ENCODE measurements at places on chromosomes 4 and X.

GRCh38 chr4:174222266-174222872, 61.1 kb downstream of the FBXO8 start:
- DNase-seq = no peak

DNA sequence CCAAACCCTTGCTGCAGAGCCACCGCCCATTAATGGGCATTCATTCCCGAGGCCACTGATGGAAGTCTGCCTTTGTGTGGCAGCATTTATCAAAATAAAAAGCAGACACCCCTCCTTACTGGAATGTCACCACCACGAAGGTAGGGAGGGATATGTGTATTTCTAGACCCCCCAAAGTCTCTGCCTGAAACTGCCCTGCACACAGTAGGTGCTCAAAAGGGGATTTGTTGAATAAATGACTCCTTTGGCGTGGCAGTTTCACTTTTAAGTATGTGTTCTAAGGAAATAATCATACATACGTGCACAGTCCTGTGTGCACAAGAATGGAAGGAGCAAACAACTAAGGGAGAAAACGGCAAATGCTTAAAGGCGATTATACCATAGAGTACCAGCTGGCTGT, 23.6 kb upstream of the GLOD5 start:
- no peak for DNase-seq

DNA sequence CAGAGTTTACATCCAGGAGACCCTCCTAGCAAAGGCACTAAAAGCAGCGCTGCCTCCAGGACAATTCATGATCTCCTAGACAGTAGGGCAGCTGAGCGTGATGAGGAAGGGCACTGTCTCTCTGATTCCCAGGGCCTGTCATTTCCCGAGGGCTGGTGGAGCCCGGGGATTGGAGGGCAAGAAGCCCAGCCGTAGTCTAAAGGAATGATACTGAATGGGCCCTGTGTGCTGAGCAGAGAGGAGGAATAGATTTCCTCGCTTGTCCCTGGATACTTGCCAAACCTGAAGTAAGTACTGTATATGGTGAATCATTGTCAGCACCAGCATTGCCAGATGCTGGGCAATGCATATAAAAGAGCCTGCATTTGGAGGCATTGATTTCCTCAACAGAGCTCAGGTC, 88.0 kb upstream of the SLITRK2 start:
- DNase-seq = no peak

DNA sequence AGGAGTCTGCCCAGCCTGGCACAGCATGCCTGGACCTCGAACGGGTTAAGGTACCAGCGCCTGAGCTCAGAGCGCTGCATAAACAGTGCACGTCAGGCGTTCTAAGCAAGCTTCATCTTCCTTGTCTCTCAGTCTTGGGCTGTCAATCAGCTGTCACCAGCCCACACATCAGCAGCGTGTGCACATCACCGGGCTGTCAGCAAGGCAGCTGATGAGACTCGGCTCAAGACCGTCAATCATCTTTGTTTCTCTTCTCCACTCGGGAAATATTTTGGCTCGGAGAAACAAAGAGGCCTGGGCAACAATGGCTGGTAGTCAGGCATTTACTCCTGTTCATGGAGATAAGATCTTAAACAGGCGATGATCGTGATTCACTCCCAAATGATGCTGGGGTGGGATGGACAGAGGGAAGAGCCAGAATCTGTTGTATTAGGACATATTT, 141.3 kb downstream of the LDB2 start:
- no peak for DNase-seq

- no peak for DNase-seq
Observed at GRCh38 chr4:7037425-7037824, 5.7 kb upstream of the TADA2B start.

- DNase-seq = no peak
Observed at GRCh38 chr4:40553995-40554394, 75.7 kb downstream of the RBM47 start.

- no peak for DNase-seq
Observed at GRCh38 chr4:15303052-15303641, 124.7 kb upstream of the C1QTNF7 start.

- DNase-seq = no peak
Observed at GRCh38 chrX:17521871-17522693, 147.1 kb downstream of the NHS start.

DNA sequence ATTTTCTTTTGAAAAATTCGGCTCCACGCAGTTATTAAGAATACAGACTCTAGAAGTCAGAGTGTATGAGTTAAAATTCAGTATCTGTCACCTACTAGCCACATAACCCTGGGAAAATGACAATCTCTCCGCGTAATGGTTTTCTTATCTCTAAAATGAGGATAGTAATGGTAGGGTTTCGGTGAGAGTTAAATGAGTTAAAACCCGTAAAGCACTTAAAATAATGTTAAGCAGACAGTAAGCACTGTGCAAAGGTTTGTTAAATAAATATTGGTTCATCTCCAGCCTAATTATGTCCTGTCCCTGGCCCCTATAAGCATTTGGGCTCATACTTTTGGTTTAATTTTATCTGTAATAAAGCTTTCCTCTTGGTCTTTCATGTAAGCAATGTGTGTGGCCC, 350.8 kb upstream of the GRIA3 start:
- DNase-seq = no peak

DNA sequence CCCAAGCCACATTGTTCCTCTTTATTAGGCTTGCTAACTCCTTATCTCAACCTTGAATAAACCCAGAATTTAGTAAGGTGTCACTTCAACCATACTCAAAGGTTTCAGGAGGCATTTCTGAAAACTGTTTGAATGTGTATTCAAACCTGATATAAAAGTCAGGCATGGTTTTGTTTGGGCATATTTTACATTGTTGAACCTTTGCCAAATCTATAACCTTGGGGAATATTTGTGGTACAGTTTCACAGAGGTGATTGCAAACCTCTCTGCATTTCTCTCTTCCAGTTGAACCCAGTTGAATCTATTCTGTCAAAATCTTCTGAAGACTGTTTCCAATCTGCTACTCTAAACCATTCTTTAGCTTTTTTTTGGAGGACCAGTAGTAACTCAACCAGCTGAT, 409.0 kb downstream of the TECRL start:
- DNase-seq = no peak

GRCh38 chrX:72727846-72728245, 13.7 kb upstream of the PHKA1 start:
- no peak for DNase-seq

DNA sequence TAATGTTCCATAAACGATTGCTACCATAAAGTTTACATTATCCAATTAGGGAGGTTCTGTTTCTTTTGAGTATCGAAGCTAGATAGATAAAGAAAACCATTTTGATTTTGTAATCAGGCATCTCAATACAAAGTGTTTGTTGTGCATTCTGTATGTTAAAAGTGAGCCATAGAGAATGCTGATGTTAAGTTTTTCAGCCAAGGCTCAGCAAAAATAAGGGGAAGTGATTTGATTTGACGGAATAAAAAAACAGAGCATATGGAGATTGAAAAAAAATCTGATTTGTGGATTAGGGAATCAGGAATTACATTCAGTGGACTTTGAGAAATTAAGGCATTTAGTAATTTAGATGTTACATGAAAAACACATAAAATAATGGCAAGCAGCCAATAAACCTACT, 314.8 kb downstream of the PPP3CA start:
- no peak for DNase-seq

DNA sequence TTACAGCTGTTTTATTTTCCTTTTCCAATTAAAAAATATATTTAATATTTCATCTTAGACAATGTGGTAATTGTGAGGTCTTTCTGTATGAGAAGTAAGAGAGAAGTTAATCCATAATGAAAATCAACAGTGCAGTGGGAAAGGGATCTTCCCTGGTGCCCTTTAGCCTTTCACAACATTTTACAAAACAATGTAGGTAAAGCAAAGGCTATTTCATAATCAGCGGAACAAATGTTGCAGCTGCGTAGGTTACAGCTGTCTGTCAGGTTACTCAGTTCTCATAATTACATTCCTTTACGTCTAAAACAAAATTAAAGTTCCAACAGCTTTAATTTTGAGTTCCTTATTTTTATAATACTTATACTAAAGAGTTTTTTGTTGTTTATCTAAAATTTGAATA, 22.8 kb upstream of the VCX3A start:
- DNase-seq = no peak

Measured in activated T-helper 1 cell treated with Interleukin-2 at 50 U/mL for 16 hours (primary cell).